Right ventricle myocardium superior (tissue), 1 donor: ENCODE measurements at places on chromosomes 4 and X.

DNA sequence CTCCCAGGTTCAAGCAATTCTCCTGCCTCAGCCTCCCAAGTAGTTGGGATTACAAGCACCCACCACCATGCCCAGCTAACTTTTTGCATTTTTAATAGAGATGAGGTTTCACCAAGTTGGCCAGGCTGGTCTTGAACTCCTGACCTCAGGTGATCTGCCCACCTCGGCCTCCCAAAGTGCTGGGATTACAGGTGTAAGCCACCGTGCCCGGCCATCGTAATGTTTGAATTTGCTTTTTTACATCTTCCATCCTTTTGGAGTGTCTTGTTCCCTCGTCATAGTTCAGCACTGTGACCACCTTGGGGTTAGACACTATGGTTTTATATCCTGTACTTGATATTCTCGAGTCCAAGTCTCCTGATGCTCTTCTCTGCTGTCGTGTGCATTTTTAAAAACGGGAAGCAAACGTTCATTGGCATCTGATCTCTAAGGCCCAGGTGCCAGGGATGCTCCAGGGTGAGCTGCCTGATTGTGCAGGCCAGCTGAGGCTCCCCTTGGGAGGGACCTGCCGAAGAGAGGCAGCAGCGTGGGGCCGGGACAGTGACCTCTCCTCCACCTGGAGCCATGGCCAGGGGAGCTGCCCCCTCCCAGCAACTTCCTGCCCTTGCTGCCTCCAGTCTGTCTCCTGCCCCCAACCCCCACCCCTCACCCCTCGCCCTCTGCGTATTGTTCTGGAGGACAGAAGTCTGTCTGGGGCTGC, 16.7 kb downstream of the DGKQ start:
- DNase-seq: peak; percentile 10

- DNase-seq: no peak
Measured at GRCh38 chr4:155639704-155640523, 26.7 kb upstream of the GUCY1A1 start.

- no peak for DNase-seq
Measured at GRCh38 chrX:16993791-16994318, 47.4 kb downstream of the REPS2 start.

DNA sequence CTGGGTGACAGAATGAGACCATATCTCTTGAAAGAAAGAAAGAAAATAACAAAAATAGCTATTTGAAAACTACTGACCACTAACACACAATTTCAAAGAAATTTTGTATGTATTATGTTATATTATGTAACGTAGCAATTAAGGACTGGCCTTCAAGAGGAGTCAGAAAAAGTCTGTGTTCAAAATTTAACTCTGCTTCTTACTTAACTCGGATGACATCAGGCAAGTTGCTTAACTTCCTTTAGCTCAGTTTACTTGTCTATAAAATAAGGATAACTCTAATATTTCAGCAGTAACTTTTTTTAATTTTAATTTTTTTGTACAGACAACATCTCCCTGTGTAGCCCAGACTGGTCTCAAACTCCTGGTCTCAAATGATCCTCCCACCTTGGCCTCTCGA, 14.6 kb upstream of the PRSS12 start:
- DNase-seq: no peak

- no peak for DNase-seq
Measured at GRCh38 chr4:39390603-39391002, 16.1 kb upstream of the KLB start.

- no peak for DNase-seq
Measured at GRCh38 chrX:97787849-97788248, 904.1 kb downstream of the RPA4 start.

DNA sequence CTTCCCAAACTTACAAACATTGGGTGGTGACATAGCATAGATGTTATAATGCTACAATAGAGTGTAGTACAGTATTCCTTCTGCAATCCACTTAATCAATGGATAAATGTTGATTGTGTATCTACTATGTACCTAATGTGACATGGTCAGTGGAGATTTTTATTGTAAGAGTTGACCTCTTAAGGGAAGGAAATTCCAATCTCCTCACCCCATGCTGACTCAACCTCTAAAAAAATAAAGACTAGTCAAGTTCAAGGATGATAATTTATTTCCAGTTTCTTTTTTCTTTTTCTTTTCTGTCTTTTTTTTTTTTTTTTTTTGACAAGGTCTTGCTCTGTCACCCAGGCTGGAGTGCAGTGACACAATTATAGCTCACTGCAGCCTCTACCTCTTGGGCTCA, 206.5 kb upstream of the STS start:
- no peak for DNase-seq
